Activated naive CD4-positive, alpha-beta T cell treated with anti-CD3 and anti-CD28 coated beads, Interleukin-2, amount 10 ng/mL, durations not matched to agents 7 days and 5 days (primary cell): ENCODE measurements at places on chromosomes 12 and 14.

GRCh38 chr12:113465808-113466453, 5.7 kb downstream of the LHX5 start:
- no peak for DNase-seq

- no peak for DNase-seq
Measured at GRCh38 chr12:5177731-5178130, 134.1 kb downstream of the KCNA5 start.

DNA sequence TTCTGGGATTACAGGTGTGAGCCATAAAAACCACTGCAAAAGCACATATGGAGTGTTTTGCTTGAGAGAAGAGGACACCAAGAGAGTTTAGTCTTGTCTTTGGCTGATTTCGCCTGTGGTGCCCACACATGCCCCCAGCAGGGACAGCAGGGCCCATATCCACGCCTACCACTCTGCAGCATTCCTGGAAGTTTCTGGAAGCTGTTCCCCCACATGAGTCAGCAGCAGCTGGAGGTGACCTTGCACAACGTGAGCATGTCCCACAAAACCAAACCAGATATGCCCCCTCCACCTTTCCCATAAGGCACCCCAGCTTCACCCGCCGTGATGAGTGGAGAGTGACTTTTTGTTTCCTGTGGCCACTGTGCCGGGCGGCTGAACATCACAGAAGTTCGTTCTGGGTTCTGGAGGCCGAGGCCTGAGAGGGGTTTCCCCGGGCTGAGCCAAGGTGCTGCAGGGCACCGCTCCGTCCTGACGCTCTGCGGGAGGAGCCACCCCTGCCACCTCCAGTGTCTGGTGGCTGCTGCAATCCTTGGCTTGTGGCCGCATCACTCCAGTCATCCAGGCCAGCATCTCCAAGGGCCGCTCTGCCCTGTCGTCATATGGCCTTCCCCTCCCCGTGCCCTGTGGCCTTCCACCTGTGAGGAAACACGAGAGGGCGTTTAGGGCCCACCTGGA, 4.7 kb downstream of the ASPG start:
- no peak for DNase-seq

- no peak for DNase-seq
Measured at GRCh38 chr12:49232940-49233841, 31.7 kb upstream of the TUBA1C start.

DNA sequence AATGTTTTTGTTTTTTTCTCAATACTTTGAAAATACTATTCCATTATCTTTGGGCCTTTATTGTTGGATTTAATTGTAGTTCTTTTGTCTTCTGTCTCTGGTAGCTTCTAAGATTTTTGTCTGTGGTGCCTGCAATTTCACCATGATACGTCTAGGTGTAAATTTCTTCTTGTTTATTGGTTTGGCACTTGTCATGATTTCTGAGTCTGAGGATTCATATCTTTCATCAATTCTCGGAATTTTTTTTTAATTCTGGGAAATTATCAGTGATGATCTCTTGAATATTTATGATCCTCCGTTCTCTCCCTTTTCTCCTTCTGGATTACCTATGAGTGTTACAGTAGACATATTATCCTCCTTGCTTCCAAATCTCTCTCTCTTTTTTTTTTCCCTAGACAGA, 14.8 kb upstream of the ADIPOR2 start:
- no peak for DNase-seq

- DNase-seq, result no peak
Measured at GRCh38 chr12:117034701-117035151, 64.5 kb downstream of the TESC start.

DNA sequence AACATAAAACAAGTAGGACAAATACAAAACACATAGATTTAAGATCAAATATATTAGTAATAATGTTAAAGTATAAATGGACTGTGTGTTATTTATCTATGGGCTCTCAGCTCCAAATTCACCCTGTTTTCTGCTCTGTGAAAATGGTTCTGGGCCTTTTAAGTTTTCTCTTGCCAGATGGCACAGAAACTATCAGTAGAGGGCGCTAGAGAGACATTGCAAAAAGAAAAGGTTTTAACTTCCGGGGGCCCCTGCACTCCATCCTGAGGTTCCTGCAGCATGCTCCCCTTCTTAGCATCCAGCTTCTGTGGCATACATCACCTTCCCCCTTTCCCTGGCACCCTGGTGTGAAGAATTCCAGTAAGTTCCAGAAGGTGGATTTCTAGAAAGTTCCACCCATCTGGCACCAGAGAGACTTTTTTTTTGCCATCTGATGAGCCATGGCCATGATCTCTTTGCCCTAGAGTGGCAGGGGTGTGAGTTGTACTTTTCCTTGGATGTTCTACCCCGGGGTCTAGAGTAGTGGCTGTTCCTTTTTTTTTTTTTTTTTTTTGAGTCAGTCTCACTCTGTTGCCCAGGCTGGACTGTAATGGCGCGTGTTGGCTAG, 29.3 kb downstream of the ZCRB1 start:
- DNase-seq, result no peak

GRCh38 chr12:91851741-91852477, 293.7 kb downstream of the BTG1 start:
- no peak for DNase-seq

- DNase-seq, result no peak
Measured at GRCh38 chr12:3810540-3810939, 57.6 kb upstream of the CRACR2A start.

GRCh38 chr12:118311666-118312065, 61.0 kb downstream of the TAOK3 start:
- no peak for DNase-seq

DNA sequence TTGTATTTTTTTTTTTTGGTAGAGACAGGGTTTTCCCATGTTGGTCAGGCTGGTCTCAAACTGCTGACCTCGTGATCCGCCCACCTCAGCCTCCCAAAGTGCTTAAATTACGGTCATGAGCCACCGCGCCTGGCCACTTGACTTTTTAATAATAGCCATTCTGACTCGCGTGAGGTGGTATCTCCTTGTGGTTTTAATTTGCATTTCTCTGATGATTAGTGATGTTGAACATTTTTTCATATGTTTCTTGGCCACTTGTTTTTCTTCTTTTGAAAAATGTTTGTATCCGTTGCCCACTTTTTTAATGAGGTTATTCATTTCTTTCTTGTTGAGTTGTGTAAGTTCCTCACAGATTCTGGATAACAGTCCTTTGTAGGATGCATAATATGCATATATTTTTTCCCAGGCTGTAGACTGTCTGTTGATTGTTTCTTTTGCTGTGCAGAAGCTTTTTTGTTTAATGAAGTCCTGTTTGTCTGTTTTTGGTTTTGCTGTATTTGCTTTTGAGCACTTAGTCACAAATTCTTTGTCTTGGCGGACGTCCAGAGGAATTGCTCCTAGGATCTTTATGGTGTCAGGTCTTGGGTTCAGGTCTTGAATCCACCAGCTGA, 10.3 kb upstream of the PGAM5 start:
- DNase-seq, result no peak

- no peak for DNase-seq
Measured at GRCh38 chr12:122866379-122866778, 29.5 kb downstream of the VPS37B start.

DNA sequence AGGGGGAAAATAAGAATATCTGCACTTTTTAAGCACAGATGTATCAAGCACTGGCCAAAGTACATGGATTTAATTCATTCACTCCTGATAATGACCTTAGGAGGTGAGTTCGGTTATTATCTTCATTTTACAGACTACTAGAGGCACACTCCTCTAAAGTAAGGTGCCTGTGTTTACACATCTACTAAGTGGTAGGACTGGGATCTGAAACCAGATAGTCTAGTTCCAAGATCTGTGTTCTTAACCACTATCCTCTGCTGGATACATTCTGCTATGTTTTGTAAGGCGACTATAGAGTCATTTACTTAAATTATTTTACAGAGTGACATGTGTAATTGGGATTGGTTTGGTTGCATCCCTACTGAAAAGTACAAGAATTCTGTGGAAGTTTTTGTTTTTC, 175.3 kb downstream of the ESR2 start:
- no peak for DNase-seq

DNA sequence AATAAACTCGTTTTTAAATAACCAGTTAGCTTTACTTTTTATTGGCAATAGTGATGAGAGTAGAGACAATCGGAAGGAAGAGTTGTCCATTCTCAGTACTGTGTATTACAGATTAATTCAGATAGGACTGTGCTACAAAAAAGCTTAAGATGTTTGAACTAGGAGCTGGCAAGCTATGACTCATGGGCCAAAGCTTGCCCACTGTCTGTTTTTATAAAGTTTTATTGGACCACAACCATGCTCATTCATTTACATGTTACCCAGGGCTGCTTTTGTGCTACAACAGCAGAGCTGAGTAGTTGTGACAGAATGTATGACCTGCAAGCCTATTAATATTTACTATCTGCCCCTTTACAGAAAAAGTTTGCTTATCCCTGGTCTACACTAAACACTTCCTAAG, 19.4 kb downstream of the GNS start:
- DNase-seq, result no peak

GRCh38 chr12:124428136-124428791, 133.4 kb downstream of the RFLNA start:
- DNase-seq, result no peak

DNA sequence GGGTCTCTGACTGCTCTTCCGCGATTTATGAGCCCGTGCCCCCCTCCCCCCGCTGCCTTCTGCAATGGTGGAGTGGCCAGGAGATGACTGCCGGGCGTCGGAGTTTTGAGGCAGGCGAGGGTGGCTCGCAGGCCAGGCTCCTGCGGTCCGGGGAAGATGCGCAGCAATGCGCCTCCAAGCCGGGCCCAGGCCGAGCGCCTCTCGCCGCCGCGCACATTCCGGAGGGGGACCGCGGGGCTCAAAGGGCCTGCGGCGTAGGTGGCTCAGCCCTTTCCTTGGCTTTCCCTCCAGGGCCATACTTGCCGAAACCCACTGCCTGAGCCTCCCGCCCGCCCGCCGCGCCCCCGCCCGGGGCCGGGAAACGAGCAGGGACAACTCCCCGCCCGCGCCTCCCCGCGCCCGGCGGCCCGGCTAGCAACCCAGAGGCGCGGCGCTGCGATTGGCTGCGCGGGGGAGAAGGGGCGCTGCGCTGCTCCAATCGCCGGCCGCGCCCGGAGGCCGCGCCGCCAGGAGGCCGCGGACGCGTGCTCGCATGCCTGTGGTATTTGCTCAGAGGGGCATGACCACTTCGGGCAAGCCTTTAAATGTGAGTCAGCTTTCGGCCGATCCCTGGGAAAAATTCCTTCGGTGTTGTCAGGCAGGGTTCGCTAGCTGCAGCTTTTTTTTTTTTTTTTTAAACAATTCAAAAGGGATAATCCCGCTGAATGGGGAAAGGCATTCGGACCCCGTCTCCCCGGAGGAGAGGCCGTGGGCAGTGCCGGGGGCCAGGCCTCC, 157.9 kb upstream of the PARP11 start:
- peak; percentile 81 for DNase-seq

- DNase-seq, result no peak
Measured at GRCh38 chr14:55419663-55420062, 8.0 kb upstream of the ATG14 start.

- no peak for DNase-seq
Measured at GRCh38 chr14:94121485-94121884, 7.9 kb downstream of the IFI27L2 start.

DNA sequence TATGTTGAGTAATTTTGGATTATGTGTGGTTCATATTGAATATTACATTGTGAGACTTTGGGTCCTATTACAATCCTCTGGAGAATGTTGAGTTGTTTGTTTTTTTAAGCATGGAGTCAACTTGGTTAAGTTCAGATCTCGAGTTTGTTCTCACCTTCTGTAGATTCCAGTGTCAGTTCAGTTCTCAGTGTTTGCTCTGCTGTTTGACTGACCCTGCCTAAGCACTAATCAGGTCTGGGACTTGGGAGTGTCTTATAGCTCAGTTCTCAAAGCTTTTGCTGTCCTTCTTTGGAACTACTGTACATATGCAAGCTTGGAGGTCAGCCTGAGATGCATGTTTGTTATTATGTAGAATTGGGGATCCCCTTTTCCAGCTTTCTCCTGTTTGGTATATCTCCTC, 63.1 kb downstream of the DIP2B start:
- no peak for DNase-seq

DNA sequence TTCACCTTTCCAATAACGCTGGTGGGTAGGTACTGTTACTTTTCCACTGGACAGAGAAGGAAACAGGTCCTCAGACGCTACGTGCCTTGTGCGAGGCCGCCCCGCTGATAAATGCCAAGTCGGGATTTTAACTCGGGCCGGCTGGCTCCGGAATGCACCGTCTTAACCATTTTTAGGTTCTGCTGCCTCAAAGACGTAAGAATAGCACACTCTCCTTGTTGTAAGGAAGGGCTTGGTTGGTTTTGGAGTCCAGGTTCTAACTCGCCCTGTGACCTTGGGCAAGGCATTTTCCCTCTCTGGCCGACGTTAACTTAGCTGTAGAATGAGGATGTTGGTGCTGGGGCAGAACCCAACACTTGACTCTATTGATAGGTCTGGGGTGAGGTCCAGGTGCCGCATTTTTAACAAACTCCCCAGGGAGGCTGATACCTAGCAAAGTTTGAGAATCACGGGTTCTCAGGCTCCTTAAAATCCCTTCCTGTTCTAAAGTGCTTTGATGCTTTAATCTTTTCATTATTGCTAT, 814 bp downstream of the ANKRD13A start:
- DNase-seq, result peak; percentile 30

DNA sequence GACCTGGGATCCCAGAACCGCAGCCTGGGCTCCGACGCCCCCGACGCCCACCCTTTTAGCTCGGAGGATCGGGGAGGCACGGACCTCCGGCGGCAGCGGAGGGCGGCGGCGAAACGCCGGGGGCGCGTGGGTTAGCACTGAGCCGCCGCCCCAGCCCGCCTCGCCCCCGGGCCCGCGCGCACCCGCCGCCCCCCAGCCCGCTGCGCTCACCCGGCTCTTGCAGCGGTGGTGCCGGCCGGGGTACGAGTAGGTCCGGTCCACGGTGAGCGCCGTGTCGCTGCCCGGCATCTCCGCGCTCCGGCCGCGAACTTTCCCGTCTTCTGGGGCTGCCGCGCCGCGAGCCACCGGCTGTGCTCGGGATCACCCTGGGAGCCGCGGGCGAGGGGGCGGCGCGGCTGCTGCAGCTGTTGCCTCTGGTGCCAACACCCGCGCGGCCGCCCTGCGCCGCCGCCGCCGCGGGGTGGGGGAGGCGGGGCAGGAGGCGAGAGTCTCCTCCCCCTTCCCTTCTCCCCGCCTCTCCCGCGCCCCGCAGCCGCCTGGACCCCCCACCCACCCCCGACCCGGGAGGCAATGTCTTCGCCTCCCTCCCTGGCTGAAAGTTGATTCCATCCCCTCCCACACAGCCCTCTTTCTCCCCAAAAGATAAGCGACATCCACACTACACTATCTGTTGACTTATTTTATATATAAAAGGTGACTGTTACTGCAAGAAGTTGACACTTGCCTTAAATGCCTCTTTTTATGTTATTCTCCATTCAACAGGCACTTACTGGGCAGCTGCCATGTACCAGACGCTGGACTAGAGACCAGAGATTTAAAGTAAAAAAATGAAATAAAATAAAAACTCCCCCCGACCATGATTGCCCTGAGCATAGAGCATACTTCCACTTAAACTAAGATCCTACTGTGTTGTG, at the start of gene TMCC3:
TSS of gene TMCC3 (minus strand) at position 415 of the 914 bp plus-strand sequence. CDS start at position 288, 127 bp downstream.
- peak; percentile 31 for DNase-seq
